ENCODE measurements at places on chromosomes 16 and 17.

DNA sequence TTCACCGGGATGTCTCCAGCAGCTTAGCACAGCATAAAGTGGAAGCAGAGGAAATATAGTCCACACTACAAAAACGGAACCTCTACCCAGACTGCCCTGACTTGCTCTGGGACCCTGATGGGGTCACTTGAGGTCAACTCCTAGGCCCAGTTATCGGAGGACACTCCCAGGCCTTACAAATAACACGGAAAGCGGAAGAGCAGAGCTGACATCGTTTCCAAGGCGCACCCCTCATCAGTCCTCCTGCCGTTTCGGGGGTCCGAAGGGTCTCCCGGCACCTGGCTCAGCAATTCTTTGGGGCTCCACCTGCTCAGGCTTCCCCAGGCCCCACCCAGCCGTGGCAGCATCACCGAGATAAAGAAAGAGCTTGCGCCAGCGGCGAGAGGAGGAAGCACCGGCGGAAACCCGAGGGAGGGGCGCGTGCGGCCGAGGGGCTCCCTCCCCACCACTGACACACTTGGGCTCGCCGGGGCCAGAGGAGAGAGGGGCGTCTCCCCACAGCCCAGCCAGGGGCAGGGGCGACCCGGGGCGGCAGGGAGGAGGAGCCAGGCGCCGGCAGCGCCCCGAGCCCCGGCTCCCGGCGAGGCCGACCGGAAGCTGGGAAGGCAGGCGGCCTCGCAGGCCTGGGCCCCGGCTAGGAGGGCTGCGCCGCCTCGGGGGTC is 727 bp downstream of the CORO7 start:
- peak; percentile 63 for DNase-seq

GRCh38 chr17:65374966-65375365 is 186.5 kb downstream of the AXIN2 start:
- no peak for DNase-seq

DNA sequence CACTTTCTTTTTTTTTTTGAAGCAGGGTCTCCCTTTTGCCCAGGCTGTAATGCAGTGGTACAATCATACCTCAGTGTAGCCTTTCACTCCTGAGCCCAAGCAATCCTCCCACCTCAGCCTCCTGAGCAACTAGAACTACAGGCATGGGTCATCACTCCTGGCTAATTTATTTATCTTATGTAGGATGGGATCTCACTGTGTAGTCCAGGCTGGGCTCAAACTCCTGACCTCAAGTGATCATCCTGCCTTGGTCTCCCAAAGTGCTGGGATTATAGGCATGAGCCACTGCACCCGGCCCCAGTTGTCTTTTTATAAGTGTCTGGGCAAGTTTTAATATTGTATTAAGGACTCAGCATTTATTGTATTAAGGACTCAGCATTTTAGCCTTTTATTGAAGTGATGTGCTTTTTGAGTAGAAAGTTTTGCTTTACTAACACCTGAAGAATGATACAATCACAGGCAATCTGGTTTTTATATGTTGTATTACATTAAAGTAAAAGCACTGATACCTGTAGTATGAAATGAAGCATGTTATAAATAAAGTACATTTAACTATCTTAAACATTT is 22.9 kb downstream of the VMP1 start:
- no peak for DNase-seq

DNA sequence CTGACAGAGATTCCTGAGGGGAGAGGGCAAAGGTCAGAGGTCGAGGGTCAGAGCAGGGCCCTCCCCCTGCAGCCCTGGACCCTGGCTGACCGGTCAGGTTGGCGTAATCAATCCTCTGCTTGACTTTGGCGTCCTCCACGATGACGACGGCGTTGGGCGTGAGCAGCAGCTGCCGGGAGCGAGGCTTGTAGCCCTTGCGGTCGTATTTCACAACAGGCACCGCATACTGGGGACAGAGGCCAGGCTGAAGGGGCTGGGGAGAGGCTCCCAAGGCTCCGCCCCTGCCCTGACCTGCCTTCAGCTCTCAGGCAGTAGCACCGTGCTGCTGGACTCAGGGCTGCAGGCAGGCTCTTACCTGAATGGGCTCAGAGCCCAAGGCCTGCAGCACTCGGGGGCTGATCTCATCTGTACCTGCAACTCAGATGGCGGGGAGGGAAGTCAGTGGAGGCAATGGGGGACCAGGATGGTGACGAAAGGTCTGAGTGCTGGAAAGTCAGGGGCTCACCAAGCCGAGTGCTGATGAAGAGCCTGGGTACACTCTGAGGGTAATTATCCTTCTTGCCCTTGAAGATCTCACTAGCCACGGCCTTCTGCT is 12.0 kb upstream of the CRK start:
- no peak for DNase-seq

DNA sequence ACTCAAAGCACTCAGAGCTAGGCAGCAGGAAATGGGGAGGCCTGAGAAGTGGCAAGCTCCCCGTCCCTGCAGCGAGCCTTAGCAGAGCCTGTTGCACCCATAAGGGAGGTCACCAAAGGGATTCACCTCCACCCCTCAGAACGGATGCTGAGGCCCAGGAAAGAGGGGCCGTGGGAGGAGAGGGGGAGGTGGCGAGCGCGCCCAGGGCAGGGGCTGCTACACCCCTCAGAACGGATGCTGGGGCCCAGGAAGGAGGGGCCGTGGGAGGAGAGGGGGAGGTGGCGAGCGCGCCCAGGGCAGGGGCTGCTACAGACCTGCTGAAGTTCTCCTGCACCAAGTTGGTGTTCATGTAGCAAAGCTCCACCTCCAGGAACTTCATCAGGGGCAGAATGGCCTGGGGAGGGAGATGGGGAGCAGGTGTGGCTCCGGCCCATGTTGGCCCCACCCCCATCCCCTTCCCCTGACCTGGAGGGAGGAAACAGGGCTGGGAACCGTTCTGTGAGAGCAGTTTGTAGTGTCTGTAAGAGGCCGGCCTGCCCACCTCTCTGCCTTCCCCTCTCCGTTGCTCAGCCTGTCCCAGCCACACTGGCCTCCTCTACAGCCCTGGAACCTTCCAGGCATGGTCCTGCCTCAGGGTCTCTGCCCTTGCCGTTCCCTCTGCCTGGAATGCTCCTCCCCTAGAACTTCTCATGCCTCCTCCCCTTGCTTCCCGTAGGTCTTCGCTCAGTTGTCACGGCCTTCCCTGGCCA is 11.4 kb downstream of the UNC13D start:
- no peak for DNase-seq

DNA sequence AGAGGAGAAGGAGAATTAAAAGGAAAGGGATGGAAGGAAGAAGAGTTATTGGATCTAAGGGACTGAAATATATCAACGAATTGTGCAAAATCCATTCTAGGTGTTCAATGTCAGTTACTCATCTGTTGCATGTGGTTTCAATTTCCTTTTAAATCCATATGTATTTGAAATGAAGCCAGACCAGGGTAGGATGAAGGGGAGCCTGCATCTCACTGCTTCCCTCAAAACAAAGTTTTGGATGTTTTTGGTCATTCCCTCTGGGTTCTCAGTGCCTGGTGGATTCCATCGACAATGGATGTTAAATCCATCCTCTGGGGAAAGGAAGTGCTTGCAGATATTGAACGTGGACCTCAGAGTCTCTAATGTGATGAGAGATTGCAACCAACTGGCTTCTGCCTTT is 103.5 kb upstream of the XYLT1 start:
- DNase-seq, result no peak

DNA sequence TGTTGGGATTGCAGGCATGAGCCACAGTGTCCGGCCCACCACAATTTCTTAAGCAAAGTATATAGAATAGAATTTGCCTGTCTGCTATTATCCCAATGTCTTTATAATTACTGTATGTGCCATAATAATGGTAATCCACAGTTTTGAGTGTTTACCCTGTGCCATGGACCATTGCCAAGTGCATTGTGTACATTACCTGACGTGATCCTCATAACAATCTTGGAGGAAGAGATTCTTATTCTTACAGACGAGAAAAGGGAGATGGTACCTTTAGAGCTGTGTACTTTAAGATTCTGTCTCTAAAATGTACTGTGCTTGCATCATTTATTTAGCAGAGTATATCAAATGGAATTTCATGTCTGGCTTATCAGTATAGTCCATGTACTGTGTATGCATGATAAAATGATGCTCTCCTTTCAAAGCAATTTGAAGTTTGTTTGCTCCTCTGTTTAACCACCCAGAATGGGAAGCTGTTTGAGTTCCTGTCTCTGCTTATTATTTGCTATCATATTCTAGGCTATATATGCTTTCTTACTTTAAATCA is 13.8 kb upstream of the CDR2 start:
- no peak for DNase-seq

DNA sequence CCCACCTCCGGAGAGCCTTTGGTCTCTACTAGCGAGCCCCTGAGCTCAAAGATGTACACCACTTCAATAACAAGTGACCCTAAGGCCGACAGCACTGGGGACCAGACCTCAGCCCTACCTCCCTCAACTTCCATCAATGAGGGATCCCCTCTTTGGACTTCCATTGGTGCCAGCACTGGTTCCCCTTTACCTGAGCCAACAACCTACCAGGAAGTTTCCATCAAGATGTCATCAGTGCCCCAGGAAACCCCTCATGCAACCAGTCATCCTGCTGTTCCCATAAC is 702 bp downstream of the SPN start:
- DNase-seq, result no peak

GRCh38 chr16:78836802-78837491 is 737.5 kb downstream of the WWOX start:
- DNase-seq, result no peak

GRCh38 chr16:84737192-84738011 is 37.6 kb downstream of the USP10 start:
- DNase-seq, result no peak

DNA sequence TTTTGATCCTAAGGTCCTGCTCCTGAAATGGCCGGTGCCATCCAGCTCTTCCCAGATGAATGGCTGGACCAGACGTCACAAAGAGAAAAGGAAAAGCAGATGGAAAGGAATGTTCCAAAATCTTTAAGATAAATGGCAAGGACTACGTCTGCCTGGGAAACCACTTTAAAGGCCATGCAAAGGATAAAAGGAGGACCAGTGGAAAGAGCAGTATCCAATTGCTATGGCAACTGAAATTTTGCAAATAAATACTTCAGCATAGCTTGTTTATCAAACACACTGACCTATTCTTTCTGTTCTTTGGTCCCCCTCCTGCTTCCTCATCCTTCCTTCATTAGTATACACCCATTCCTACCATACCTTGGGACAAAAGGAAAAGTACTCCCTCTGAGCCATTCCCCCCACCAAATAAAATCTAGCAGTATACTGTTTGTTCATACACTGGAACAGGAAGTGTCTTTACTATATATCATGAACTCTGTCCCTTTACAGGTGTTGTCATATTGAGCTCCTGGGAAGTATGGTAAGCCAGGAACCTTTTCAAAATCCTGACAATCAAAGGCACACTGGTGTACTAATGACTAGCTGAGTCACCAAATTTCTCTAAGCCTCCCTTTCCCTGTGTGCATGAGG is 37.2 kb upstream of the NUFIP2 start:
- DNase-seq, result no peak

DNA sequence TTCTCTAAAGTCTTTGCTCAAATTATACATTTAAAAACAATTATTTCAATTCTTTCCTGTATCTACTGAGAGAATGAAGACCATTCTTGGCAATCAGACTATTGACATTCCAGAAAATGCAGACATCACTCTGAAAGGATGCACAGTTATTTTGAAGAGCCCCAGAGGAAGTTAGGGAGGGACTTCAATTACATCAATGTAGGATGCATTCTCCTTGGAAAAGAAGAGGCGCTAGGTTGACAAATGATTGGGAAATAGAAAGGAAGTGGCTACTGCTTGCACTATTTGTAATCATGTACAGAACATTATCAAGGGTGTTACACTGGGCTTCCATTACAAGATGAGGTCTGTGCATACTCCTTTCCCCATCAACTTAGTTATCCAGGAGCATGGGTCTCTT is 74.3 kb downstream of the SSH2 start:
- DNase-seq, result no peak

DNA sequence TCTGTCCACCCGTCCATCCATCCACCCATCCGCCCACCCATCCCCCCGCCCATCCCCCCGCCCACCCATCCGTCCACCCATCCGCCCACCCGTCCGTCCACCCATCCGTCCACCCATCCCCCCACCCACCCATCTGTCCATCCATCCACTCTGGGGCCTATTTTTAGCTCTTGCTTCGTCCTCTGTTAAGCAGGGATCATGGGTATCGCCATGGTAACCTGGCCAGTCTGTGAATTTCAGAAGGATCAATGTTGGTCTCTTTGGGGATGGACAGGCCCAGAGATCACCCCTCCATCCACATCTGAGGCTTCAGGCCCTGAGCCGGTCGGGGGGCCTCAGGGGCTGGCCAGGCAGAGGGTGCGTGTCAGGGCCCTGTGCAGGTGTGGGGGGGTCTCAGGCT is 15.2 kb upstream of the DPEP1 start:
- no peak for DNase-seq

GRCh38 chr17:82902972-82903874 is 63.4 kb upstream of the ZNF750 start:
- no peak for DNase-seq

DNA sequence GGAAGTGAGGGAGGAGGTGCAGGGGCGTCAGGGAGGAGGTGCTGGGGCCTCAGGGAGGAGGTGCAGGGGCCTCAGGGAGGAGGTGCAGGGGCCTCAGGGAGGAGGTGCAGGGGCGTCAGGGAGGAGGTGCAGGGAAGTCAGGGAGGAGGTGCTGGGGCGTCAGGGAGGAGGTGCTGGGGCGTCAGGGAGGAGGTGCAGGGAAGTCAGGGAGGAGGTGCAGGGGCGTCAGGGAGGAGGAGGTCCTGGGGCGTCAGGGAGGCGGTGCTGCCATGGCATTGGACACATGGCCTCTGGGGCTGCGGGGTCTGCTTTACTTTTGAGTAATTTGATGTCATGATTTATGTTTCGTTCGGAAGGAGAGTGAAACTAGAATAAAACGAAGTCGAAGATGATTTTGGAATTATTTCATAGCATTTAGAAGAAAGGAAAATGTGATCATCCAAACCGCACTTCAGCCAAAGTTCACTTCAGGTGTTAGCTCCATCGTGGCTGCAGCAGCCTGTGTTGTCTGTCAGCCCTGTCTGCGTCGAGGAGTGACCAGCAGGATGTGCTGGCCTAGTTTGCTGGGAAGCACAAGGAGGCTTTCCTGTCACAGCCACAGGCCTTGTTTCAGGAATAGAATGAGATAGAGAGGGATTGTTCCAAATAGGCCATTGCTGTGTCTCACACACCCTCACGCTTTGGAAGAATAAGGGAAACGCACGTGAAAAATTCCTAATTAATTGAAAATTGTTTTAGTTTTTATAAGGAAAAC is 42.8 kb downstream of the RAB11FIP3 start:
- DNase-seq, result no peak

DNA sequence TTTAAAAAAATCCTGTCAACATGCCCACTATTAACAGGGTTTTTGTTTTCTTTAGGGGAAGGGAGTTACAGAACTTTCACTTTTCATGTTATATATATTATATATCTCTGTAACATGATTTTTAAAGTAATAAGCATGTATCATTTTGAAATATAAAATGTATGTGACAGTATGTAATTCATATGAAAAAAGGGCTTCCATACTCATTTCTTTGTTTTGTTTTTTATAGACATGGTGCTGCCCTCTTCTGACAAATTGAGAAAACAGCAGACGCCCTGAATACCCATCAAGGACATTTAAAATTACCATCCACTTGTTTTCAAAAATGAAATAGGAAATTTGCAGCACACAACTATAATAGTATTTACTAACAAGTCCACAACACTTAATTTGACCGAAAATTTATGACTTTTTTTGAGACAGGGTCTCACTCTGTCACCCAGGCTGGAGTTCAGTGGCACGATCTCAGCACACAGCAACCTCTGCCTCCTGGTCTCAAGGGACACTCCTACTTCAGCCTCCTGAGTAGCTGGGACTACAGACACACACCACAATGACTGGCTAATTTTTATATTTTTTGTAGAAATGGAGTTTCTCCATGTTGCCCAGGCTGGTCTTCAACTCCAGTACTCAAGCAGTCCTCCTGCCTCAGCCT is 30.4 kb downstream of the CFDP1 start:
- no peak for DNase-seq
